ENCODE measurements at places on chromosomes 7 and 10.

DNA sequence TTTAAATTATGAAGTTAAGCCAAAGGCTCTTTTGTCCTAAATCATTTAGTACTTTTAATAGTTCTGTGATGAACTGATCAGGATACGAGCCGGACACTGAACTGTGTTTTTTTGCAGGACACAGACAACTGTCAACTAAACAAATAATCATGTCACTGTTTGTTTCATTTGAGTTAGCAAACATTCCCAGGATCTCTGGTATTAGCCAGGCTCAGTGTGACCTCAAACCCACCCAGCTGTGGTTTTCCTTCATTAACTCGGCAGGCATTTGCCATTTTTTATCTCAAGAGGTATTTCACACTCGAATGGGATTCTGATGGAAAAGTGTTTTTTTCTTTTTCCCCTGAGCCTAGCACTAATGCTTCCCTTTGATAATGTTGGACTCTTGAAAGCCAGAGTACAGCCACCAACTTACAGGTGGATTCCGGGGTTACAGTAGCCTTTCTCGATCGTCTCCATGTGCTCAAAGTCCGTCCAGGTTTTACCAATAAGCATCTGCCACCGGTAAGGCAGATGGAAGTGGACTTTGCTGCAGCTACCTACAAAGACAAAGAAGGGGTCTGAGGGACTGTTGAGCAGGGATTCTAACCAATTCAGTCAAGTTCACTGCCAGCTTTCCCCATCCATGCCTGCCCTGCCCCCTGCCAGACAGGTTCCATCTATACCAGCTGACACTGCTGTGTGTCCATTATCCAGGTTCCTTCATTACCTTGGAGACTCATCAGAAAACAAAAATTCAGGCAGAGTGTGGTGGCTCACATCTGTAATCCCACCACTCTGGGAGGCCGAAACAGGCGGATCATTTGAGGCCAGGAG lies 33.4 kb downstream of the ZC3HAV1 start:
- DNase-seq: no peak

GRCh38 chr7:80659120-80660055 lies 20.9 kb downstream of the CD36 start:
- no peak for DNase-seq

- no peak for DNase-seq
Measured at GRCh38 chr10:104340111-104340526, 1.9 kb upstream of the ITPRIP start.

- no peak for DNase-seq
Measured at GRCh38 chr10:27258838-27259812, 18.5 kb upstream of the ACBD5 start.

GRCh38 chr10:13054844-13055243 lies 45.1 kb upstream of the OPTN start:
- no peak for DNase-seq

- DNase-seq: no peak
Measured at GRCh38 chr10:57654856-57655255, 612.8 kb downstream of the IPMK start.

DNA sequence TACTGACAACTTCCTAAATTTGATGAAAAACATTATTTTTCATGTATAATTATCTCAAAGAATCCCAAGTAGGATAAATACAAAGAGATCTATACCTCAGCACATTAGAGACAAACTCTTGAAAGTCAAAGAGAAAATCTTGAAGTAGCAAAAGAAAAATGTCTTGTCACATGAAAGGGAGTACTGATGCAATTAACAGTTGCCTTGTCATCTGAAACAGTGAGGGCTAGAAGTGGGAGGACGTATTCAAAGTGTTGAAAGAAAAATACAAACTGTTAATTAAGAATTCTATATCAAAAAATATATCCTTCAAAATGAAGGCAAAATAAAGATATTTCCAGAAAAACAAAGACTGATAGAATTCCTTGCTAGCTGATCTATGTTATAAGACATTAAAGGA lies 35.5 kb upstream of the ARHGAP22 start:
- no peak for DNase-seq

Measured in CD4-positive, CD25-positive, alpha-beta regulatory T cell (primary cell).